Activated CD8-positive, alpha-beta memory T cell treated with anti-CD3 and anti-CD28 coated beads for 48 hours (primary cell): ENCODE measurements at places on chromosomes 13 and 19.

DNA sequence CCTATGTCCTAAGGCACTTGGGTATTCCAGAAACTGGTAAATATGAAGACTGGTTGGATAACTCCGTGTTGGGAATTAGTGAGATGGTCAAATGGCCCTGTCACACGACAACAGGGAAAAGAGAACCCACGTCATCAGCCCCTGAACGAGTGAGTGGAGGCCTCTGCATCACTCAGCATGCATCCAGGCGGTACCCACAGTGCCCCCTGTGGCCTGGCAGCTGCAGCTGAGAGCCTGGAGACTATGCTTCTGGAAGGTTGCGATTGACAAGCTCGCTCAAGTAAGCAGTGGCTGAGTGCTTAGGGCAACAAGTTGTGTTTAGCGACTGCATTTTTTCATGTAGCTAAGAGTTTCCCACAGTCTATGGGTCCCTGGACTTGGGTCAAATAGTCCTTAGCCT, 55.9 kb downstream of the COL4A2 start:
- no peak for DNase-seq

GRCh38 chr19:56637976-56638555, 4.9 kb upstream of the SMIM17 start:
- DNase-seq = peak; percentile 9

- DNase-seq = no peak
Observed at GRCh38 chr19:2239771-2240770, 3.4 kb downstream of the SF3A2 start.

DNA sequence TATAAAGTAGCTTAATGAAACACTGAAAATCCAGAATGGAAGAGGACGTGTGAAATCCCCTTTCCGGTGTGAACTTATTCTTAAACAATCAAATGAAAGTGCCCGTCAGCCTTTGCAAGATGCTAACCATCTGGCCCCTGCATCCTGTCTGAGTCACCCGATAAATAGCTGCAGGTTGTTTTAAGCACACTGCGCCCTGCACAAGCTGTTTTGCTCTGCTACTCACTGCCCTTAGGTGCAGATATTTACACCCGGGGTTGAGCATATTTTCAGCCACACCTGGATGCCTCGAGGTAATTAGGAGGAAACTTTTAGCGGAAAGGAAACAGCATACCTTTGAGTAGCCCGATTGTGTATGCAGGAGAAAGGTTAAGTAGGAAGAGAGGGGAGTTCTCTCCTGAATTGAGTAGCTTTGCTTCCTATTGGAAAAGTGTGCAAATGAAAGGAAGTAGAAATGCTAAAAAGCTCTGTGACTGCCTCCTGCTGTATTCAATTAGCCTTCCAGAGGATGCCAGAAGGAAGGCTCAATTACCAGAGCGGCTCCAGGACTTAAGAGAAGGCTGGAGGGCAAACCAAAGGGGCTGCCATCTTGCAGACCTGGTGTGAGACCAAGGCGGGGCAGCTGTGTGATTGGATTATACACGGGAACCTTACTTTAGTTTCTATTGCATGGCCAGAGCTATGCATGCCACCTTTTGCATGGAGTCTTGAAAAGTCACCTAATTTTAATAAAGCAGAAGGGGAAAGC, 42.5 kb downstream of the IRS2 start:
- no peak for DNase-seq

DNA sequence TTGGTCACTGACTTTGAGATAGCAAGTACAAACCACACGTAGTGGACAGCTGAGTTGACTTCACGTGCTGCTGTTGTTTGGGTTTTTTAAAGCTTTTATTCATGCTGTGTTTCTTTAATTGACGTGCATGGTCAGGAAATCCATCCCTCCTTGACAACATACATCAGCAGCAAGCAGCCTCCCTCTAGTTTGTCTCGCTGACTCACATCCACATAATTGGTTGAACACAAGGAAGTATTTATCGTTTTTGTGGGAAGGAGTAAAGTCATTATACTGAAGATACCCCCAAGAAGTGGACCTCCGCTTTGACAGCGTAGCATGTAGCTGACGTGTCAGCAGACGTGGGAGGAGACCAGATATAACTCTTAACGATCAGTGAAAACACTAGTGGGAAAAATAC, 355.8 kb downstream of the MYO16 start:
- DNase-seq = no peak

DNA sequence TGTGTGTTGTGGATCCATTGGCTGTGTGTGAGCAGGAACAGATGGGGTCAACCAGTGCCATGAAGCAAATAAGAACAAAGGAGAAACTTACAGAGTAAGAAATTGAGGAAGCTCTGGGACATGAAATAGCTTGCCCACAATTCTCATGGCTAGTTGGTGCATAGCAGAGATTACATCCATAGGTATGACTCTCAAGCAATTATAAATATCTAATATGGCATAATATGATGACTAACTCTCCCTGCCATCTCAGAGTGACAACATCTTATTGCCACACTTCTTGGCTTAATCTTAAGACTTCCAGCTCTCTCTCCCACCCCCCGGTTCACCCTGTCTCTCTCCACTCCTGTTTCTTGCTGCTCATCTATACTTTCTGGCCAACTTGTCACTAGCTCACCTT, 53.3 kb downstream of the OXGR1 start:
- DNase-seq = no peak

DNA sequence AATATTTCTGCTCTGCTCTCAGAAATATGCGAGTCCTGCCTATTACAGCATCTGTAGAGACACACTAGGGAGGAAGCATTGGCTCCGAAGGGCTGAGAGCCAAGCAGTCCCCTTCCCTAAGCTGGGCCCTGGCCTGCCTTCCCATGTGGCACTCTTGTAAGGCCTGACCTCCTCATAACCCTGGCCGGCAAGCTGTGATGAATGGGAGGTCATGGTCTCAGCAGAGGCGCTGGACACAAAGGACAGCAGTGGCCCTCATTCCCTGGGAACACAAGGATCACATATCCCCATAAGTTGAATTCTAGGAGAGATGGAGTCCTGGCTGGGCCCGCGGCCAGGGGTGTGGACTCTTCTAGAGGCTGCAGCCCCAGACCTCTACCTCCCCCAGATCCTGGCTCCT, 483.3 kb downstream of the ZNF536 start:
- no peak for DNase-seq

DNA sequence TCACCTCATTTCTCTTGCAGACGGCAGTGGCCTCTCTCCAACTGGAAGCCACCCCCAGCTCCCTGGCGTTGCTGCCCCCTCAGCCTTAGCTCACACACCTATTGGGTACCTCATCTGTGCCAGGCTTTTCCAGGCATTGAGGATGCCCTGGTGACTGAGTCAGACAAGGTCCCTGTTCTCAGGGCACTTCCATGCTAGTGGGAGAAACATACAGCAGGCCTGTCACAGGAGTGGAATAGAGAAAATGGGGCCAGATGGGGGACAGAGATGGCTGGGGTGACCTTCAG, 33.9 kb downstream of the CAPN12 start:
- no peak for DNase-seq

GRCh38 chr19:1860042-1860775, 3.2 kb downstream of the KLF16 start:
- no peak for DNase-seq
